Left lung (tissue), 14 donors: ENCODE measurements at places on chromosomes 2 and 18. TPM values are rescaled to one million over a fixed set of nuclear protein-coding genes. Genes with fewer than 3 reads are reported as not detected.

DNA sequence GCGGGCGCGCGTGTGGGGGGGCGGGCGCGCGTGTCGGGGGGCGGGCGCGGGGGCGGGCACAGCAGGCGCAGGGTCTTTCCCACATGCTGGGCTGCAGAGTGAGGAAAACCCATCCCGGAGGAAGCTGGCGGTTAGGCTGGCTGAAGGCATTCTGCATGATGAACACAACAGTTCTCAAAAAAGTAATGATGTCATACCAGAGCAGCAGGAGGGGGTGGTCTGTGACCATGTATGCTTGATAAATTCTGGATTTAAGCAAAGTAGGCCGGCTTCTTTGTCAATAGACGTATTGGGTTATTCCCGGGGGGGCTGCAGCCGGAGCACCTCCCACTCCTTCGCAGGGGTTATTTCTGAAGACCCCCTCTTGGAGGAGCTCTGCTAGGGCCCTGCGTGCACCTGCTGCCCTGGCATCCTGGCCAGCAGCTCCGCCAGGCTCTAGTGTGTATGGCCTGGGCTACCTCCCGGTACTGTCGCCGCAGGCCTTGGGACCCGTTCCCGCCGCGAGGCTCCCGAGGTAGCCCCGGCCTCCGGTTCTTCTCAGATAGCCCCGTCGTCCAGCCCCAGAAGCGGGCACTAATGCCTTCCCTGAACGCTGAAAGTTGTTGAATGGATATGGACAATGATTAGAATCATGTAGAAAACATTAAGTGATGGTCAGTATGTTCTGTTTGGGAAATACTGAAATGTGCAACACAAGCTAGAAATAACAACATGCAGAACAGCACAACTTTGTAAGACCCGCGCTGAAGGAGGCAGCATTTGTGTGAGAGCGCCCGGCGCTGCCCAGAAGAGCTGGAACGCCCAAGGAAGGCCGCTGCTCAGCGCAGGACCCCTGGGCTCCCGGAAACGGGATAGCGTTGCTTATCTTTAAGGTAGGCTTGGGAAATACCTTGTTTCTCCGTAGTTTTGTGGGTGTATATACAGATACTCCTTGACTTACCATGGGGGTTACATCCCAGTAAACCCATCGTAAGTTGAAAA is 101.4 kb upstream of the RAB6C start:
- DNase-seq, result no peak

- peak; percentile 86 for DNase-seq
Observed at GRCh38 chr2:71548646-71549425, 95.5 kb downstream of the DYSF start.

DNA sequence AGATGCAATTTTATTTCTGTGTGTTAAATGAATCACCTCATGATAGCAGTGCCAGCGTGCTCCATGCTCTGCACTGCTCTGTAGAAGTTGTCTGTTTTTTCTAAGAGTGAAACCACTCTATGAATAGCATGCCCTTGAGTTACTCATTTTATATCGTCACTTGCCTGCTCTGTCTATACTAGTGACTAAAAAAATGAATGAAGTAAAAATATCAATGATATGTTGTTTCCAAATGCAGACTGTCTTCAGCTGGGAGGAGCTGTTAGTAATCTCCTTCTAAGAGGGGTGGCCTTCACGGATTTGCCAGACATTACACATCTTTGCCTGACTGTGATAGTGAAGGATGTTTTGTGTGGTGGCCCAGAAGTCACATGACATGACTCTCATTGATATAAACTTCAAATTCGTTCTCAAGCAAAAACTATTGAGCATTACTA is 852.1 kb downstream of the CNTNAP5 start:
- DNase-seq, result no peak

GRCh38 chr2:109722026-109722425 is 72.1 kb upstream of the RGPD5 start:
- peak; percentile 59 for DNase-seq

DNA sequence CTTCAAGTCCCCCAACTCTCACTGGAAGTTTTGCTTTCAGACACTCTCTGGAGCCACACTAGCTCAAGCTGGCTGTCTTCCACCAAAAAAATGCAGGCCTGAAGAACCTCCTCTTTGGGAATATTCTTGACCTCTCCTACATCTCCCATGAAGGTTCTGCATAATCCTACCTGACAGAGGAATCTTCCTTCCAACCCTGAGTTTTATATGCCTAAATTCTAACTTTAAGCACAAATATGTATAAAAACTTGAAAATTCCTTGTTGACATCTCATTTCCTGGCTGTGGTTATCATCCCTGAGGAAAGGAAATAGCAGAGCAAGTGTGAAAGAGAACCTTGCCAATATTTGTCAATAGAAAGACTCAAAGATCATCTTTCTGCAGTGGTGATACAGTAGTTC is 249.0 kb downstream of the LPIN1 start:
- no peak for DNase-seq

GRCh38 chr2:99960790-99961189 is 181.6 kb downstream of the AFF3 start:
- DNase-seq, result no peak

The SPC25 gene
- 29.0 TPM for polyA plus RNA-seq

The RGPD3 gene
- 0.47 TPM for polyA plus RNA-seq

The ZSWIM2 gene
- polyA plus RNA-seq, result not detected

The CPO gene
- 0.48 TPM for polyA plus RNA-seq

The CREG2 gene
- polyA plus RNA-seq, result 0.52 TPM
